ENCODE measurements at places on chromosomes 5 and 9.

GRCh38 chr9:112119225-112120029 is 55.7 kb downstream of the SUSD1 start:
- DNase-seq, result no peak

GRCh38 chr9:4301296-4301695 is 1.4 kb upstream of the GLIS3 start:
- DNase-seq, result no peak

- no peak for DNase-seq
Measured at GRCh38 chr5:141532726-141533125, 43.8 kb downstream of the PCDHGC5 start.

DNA sequence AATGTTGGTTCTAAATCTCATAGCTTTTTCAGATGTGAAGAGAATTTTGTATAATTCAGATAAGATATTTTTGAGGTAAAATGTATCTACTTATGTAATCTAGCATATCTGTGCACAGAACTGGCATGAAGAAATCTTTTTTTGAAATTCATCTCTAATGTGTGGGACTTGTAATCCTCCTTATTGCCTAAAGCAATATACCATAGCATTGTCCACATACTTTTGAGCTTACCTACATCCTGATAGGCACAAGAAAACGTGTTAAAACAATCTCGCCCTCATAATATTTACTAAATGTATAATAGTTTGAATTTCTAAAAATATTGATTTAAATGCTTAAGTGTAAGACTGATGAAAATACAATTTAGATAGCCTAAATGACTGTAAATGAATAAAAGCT is 1686.5 kb upstream of the ACO1 start:
- DNase-seq, result no peak

DNA sequence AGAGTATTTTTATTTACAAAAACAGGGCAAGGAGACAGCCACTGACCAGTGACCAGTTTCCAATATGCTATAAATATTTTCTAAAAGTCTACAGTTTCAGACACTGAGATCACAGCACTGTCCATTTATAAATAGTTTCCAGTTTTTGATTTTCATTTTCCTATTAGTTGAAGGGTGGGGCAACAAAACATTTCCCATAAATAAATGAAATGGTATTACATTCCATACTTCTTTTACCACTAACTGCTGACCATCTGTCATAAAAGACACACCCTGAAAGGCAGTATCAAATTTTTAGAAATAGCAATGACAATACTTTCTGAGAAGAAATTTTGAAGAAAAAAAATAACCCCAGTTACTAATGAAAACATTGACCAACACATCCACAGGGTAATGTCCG is 126.7 kb downstream of the ARSB start:
- no peak for DNase-seq

GRCh38 chr9:5095795-5096194 is 89.6 kb downstream of the INSL6 start:
- no peak for DNase-seq

DNA sequence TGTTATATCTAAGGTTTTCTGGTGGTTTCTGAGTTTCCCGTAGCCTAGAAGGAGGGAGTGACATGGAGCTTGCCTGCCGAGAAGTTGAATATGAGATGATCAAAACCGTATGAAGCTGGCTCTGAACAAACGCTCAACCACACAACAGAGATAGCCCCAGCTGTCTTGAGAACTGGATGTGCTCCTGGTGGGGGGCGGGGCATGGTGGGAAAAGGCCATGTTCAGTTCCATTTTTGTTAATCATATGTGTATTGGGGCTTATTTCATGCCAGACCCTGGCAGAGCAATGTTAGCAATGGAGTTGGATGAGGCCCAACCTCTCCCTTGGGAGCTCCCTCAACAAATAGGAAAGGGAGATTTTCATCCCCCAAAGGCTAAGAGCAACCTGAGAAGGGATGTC is 4.8 kb downstream of the CCL19 start:
- DNase-seq, result no peak

GRCh38 chr9:89467278-89467625 is 30.7 kb downstream of the SEMA4D start:
- no peak for DNase-seq

- DNase-seq, result no peak
Measured at GRCh38 chr5:170121321-170121720, 15.6 kb downstream of the FOXI1 start.

DNA sequence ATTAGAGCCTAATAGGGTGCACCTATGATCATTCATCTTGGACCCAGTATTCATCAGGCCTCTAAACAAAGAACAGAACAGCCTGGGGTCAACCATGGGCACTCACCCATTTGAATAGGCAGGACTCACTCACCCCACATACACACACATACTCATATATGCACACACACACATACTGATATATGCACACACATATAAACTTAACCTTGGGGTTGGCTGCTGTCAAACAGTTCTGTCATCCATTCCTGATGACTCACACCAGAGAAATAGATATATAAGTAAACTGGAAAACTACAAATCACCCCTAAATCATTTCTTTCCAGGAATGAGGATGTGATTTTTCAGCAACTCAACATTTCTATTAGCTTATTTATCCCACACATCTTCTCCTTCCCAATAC is 51.3 kb downstream of the ARL15 start:
- DNase-seq, result no peak

- no peak for DNase-seq
Measured at GRCh38 chr5:39432696-39433530, 8.1 kb upstream of the DAB2 start.

GRCh38 chr9:89756891-89757537 is 152.2 kb downstream of the GADD45G start:
- DNase-seq, result no peak

GRCh38 chr5:74310997-74311930 is 329.3 kb downstream of the ENC1 start:
- DNase-seq, result no peak

DNA sequence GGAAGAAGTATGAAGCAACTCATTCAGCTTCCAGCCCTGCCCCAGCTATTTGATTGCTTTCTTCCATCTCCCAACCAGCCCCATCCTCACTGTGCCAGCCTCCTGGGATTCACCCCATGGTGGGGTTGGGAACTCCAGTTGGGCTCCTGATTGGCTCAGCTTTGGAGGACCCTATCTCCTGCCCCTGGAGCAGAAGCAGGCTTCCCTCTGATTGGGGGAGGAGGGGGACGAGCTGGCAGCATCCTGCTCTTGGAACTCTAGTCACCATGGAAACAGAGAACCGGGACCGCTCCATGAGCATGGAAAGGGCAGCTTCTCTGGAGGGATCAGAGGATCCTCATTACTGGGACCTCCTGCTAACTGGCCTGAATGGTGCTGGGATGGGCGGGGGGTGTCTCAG is 2.6 kb downstream of the SLC6A7 start:
- DNase-seq, result no peak

- DNase-seq, result no peak
Measured at GRCh38 chr9:6428940-6429889, 16.2 kb downstream of the UHRF2 start.

GRCh38 chr5:1004461-1005248 is 3.9 kb upstream of the NKD2 start:
- DNase-seq, result peak; percentile 10

DNA sequence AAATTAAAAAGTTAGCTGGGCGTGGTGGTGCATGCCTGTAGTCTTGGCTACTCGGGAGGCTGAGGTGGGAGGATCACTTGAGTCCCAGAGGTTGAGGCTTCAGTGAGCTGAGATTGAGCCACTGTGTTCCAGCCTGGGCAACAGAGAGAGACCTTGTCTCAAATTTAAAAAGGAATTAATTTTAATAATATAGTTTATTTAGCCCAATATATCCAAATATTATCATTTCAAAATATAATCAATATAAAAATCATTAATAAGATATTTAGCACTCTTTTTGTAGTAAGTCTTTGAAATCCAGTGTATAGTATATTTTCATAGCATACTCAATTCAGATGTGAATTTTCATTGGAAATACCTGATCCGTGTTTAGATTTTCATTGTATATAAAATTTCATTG is 43.2 kb upstream of the ORM1 start:
- DNase-seq, result no peak

- DNase-seq, result no peak
Measured at GRCh38 chr5:78757269-78758053, 108.9 kb upstream of the LHFPL2 start.

- no peak for DNase-seq
Measured at GRCh38 chr9:20562051-20562450, 60.2 kb downstream of the MLLT3 start.

- no peak for DNase-seq
Measured at GRCh38 chr9:108655818-108656217, 200.0 kb downstream of the ACTL7B start.

DNA sequence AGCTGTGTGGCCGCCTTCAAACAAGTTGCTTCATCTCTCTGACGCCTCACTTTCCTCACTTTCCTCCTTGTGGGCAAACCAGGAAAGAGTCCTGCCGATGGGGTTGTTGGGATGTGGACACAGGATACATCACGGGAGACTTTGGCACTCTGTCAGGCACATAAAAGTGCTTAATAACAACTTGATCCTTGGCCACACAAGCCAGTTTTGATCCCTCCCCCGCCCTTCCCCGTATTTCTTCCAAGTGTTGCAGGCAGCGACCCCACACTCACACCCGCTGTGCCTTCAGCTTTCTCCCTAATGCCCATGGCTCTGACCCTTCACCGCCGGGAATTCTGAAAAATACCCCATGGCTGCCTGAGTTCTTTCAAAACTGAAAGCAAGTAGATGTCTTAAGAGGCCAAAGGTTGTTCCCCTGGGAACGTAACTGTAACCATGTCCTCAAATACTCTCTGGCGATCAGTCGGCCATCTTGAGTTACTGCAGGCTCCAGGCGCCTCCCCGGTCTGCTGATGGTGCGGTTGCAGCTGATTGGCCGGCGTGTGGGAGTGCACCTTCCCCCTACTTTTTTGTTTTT is 59.8 kb downstream of the ARHGEF37 start:
- DNase-seq, result no peak

GRCh38 chr9:119868694-119869093 is 499.5 kb upstream of the BRINP1 start:
- DNase-seq, result no peak

- no peak for DNase-seq
Measured at GRCh38 chr5:167634432-167634831, 657.0 kb upstream of the WWC1 start.

GRCh38 chr9:28004900-28005299 is 431.6 kb upstream of the C9orf72 start:
- no peak for DNase-seq

DNA sequence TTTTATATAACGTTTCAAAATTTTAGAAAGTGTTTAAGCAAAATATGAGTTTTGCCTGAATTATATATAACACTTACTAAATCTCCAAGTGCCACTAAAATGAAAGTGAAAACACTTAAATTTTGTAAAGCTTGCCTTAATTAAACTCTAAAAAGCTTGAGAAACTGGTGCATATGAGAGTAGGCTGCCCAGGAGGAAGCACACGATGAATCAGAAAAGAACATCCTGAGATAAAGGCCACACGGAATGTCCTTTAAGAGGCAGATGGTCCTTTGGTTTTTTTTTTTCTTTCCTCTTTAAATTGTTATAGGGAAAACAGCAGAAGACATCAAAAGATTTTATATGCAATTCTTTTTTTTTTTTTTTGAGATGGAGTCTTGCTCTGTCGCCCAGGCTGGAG is 60.3 kb downstream of the HABP4 start:
- no peak for DNase-seq

DNA sequence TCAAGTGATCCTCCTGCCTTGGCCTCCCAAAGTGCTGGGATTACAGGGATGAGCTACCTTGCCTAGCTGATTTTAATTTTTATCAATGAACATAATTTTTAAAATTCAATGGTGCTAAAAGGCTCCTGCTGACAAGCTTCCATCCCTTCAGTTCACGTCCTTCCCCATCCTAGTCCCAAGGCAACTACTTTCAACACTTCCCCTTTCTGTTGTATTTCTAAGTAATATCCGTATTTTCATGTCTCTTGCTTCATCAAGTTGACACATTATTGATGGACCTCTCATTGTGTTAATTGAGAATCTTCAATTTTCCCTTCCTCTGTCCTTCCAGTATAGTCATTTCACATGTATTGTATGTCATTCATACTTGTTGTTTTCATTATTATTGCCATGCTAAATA is 93.8 kb upstream of the RASGRF2 start:
- DNase-seq, result no peak

DNA sequence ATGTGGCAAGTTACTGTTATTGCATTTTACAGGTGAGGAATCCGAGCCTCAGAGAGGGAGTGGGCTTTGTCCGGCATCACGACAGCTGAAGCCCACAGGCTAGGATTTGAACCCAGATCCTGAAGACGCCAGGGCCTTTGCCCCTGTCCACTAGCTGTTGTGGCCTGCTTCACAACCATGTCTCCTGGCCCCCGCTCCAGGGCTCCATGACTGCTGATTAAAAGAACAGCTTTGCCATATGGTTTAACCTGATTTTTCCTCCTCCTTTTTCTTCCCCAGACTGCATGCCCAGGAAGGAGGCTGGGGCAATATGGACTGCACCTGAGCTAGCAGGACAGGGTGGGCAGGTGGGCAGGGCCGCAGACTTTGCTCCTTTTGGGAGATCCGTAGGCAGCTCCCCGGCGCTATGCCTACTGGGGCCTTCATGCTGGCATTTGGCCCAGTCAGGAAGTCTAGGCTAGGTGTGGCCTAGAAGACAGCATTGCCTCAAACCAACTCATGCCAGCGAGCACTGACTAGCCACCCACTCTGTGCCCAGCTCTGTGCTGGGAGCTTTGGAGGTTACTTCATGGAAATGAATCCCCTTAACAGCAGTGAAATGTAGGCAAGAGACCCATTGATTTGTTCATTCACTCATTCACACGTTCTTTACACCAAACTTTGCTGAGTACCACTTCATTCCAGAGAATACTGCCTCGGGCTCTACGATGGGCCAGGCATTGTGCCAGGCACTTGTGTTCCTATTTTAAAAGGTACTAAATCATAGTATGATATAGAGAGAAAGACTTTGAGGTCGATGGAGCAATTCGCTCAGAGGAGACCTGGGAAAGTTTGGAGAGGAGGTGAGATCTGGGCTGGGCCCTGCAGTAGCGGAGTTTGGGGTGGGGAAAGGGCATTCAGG is 94.3 kb upstream of the CPEB4 start:
- no peak for DNase-seq

- DNase-seq, result no peak
Measured at GRCh38 chr5:32604800-32605765, 19.7 kb downstream of the SUB1 start.

GRCh38 chr5:132065351-132065937 is 5.0 kb downstream of the IL3 start:
- DNase-seq, result no peak

- no peak for DNase-seq
Measured at GRCh38 chr5:32276173-32276853, 36.4 kb downstream of the MTMR12 start.

DNA sequence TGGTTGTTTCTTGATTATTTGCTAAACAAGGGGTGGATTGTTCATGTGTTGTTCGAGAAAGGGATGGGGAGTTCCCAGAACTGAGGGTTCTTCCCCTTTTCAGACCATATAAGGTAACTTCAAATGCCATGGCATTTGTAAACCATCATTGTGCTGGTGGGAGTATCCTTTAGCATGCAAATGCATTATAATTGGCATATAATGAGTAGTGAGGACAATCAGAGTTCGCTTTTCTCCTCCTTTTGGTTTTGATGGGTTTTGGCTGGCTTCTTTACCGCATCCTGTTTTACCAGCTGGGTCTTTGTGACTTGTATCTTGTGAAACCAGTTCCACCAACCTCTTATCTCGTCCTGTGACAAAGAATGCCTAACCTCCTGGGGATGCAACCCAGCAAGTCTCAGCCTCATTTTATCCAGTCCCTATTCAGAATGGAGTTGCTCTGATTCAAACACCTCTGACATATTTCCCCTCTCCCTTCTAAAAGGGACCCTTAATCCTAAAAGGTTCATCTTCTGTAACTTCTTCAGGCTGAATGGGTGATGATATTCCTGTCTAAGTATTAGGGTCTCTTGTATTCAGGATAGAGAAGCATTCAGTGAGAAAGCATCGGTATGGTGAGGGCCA is 8.7 kb upstream of the FBN2 start:
- no peak for DNase-seq

Data from thoracic aorta (tissue), 2 donors.